ENCODE measurements at places on chromosomes 7 and 10.

DNA sequence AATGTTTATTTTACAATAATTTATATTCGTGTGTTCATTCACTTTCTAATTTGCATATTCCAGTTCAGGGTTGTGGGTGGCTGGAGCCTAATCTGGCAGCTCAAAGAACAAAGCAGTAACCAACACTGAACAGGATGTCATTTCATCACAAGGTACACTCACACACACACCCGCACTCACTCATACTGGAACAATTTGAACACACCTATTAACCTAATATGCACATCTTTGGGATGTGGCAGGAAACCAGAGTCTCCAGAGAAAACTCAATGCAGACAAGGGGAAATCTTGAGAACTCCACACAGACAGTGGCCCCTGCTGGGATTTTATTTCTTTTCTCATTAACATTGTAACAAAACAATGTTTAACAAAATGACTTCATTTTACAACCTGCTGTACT lies 97.4 kb downstream of the TWIST1 start:
- no peak for DNase-seq

DNA sequence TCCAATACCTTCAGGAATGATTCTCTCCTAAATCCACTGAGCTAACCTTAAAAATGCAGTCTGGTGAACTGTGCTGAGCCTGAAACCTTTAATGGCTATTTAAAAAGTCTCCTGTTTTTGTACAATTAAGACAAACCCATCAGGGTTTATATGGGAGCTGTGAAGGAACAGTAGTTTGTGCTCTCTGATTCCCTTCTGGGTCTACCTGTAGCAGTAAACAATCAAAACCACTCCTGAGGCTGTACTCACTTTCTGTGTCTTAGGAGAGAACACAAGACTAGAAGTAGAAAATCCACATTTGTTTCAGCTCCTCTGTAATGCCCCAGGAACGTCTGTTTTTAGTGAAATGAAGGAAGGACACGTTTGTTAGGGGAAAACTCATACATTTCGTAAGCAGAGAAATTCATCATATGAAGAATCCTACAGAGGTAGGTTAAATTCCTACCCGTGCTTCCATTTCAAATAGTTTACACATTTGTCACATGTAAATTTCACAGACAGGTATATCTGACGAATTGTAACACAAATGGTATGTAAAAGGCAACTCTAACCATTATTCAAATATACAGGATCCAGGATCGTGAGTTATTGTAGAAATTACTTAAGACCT lies 2.6 kb downstream of the CUX1 start:
- DNase-seq: no peak

- no peak for DNase-seq
These were observed 81.7 kb downstream of the GPR85 start for GRCh38 chr7:113004726-113005454.

- DNase-seq: no peak
These were observed 624.8 kb upstream of the FZD8 start for GRCh38 chr10:36266923-36267322.

DNA sequence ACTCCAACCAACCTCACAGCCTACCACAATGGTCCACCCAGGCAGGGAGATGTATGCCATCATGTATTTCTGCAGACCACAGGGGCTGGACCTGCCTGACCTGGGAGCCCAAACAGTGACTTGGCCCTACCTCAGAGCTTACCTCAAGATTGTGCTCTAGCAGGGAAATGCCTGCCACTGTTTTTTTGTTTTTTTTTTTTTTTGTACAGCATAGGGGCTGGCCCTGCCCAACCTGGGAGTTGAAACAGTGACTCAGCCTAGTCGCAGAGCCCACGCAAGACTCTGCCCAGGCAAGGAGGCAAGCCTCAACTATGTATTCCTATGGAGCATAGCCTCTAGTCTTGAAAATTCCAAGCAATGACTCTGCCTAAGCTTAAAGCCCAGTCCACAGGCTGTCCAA lies 39.3 kb upstream of the CDK6 start:
- DNase-seq: no peak

GRCh38 chr10:130882906-130883305 lies 428.6 kb downstream of the TCERG1L start:
- peak; percentile 9 for DNase-seq

DNA sequence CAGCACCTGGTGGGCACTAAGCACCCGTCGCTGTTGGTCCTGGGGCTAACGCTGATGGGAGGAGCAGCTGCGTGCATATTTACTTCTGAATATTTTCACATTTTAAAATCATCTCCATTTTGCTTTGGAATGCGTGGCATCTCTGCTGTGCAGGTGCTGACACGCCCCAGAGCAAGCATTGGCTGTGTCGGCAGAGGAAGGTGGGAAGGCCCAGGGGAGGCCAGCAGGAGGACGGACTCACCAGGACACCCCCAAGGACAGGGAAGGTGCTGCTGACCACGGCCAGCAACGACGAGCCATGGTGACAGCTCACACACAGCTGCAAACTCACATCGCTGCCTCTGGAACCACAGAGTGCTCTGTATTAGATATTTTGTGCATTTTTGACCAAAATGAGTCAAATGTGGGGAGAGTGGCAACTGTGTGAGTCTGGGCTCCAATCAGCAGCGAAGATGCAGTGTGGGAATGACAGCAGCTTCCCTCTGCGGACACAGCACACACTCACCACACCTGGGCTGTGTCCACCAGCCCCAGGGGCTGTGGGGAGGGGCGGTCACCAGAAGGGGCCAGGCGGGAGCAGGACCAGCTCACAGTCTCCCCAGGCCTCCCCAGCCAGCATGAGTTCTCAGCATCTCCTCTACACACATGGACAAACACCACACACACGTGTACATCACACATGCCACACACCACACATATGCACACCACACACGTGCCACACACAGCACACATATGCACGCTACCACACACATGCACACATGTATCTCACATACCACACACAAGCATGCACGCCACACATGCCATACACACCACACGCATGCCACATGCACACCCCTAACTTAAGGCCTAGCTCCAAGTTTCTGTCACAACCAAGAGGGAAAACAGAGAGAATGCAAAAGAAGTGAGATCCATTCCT lies 58.2 kb downstream of the PTPRN2 start:
- no peak for DNase-seq

- no peak for DNase-seq
These were observed 3.2 kb downstream of the IMPDH1 start for GRCh38 chr7:128406314-128407232.

DNA sequence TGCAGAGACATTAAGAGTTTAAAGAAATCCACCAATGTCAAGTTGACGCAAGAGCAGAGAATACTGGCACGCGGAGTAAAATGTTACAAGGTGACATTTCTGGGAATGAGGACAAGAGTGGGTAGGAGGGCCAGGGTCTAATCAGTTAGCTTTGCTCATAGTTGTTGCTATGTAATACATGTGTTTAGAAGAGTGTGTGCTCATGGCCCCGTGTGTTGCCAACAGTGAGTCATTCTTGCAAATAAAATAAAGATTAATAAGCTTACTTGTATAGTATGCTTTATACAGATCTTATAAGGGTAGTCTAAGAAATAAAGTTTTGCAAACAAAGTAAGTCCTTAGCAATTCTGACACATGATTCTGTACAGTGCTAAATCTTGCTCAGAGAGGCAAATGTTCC lies 64.5 kb downstream of the DNMBP start:
- no peak for DNase-seq

GRCh38 chr7:17444673-17445072 lies 146.2 kb downstream of the AHR start:
- DNase-seq: no peak

DNA sequence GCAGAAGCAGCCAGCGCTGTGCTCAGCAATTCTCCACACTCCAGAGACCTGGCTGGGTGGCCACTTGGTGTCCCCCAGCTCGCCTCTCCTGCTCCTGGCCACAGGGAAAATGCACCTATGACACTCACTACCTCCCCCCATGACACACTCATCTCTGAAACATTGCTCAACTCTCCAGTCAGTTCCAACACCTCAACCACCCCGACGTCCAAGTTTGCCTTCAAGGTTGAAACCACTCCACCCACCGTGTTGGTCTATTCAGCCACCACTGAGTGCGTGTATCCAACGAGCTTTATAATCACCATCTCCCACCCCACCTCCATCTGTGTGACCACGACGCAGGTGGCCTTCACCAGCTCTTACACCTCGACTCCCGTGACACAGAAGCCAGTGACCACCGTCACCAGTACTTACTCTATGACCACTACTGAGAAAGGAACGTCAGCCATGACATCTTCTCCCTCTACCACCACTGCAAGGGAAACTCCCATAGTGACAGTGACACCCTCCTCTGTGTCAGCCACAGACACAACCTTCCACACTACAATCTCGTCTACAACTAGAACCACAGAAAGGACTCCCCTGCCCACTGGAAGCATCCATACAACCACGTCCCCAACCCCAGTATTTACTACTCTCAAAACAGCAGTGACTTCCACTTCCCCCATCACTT lies 2.7 kb downstream of the MUC3A start:
- DNase-seq: no peak

DNA sequence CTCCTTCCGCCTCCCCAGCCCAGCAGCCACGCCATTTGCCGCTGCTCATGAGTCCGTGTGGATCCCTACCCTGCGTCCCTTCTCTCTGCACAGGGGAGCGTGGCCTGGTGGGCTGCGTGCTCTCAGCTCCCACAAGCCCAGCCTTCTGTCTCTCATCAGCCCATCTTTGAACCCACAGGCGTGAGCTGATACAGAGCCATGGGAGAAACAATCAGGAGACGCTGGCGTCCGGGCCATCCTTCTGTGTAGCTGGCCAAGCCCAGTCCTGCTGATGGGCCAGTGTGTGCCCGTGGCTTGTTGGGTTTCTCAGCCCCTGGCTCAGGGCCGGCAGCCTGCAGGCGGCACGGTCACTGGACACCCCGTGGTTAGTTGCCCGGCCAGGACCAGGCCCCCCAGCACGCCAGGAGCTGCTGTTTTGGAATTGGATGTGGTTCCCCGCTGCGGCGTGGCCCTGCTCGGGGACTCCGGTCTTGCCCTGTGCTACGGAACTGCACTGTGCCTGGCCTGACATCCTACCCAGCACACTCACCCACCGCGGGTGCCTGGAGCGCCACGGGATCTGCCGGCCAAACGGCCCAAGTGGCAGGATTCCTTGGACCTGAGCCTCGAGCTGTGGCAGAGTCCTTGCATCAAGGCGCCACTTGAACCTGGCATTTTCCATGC lies 88.9 kb downstream of the ELFN1 start:
- DNase-seq: no peak

- DNase-seq: no peak
These were observed 95.8 kb upstream of the COL1A2 start for GRCh38 chr7:94298943-94299342.

All from cerebellar nuclear complex (tissue), 1 donor.